Chondrocyte (in vitro differentiated cells): ENCODE measurements at places on chromosomes 4 and X. TPM values are rescaled to one million over a fixed set of nuclear protein-coding genes. Genes with fewer than 3 reads are reported as not detected.

Gene MAGEA9B
- total RNA-seq, result not detected in 3 replicates

Gene CC2D2A
- 18.6 to 31.5 TPM (median 19.2 TPM) in 3 replicates for total RNA-seq

DNA sequence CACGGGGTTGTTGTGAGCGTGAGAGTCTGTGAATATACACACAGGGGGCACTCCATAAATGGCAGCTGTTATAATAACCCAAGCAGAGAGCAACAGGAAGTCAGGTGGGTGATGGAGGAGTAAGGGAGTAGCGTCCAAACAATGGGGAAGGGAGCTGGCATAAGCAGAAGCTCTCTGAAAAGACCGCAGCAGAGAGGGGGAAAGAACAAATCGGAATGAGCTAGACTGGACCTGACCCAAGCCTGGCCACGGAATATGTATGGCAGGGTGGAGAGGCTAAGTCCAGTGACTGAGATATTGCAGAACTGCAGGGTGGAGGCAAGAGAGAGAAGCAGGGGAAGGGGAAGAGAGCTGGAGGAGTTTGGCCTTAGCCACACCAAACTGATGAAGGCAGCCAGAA, 6.5 kb upstream of the GJB1 start:
- H3K27ac ChIP-seq, result no peak overlapping the region
- H3K4me3 ChIP-seq, result no peak overlapping the region
- no peak for DNase-seq

DNA sequence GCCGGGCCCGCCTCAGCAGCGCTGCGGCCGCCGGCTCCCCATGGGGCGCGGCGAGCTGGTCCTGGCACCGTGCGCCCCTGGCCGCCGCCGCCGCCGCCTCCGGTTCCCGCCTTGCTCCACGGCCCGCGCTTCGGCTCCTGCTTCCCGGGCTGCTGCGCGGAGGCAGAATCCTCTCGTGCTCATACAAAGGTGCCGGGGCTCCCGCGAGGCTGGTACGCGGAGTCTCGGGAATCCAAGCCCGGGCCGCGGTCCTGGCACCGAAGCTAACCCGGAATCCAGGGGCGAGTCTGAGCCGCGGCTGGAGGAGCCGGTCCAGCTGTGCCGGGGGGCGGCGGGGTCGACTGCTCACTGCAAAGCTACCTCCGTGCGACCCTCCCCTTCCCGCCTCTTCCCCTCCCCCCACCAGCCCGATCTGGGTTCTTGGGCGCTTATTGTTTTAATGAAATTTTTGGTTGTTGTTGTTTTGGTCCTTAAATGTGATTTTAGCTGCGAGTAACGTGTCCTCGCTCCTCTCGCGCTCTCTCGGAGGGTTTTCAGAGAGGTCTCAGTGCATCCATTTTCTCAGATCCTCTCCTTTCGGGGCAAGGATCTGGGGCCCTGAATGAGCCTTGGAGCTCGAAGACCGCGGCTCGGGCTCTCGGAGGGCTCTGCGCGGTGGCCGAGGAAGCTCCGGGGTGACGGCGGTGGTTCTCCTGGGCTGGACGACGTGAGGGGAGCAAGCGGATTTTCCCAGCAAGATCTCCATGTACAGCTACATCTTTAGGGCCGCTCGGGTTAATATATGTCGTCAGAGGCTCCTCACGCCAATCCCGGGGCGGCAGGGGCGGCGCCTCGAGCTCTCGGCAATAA, at the start of gene HAND2:
HAND2 (minus strand) TSS at position 753 of the 849 bp plus-strand sequence. CDS start 940 bp downstream, outside the sequence.
- H3K27ac ChIP-seq, result no peak within 1 kb of the TSS
- peaks cover 8% of the 10 kb centered on the region for H3K36me3 ChIP-seq
- DNase-seq, result no peak
- peaks cover 14% of the 10 kb centered on the region for H3K4me1 ChIP-seq

DNA sequence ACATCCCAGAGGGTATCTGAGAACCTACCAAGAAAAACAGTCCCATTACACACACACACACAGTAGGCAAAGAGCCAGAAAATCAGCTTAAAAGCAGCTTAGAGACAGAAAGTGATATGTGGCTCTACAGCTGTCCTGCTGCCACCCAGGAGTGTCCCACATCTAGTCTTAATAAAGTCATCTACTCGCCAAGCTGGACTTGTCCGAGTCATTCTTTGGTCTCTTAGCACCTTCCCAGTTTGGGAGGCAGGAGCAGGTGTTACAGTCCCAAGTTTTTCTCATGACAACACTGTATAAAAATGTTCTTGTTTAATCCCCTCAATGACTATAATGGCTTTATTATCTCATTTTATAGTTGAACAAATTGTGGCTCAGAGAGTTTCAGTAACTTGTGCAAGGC, 252.5 kb upstream of the CASK start:
- no peak overlapping the region for H3K27ac ChIP-seq
- no peak for DNase-seq
- no peak overlapping the region for H3K4me3 ChIP-seq
- H3K4me1 ChIP-seq, result no peaks in the 10 kb centered on the region
- H3K36me3 ChIP-seq, result no peaks in the 10 kb centered on the region
- H3K27me3 ChIP-seq, result peaks cover 6% of the 10 kb centered on the region

DNA sequence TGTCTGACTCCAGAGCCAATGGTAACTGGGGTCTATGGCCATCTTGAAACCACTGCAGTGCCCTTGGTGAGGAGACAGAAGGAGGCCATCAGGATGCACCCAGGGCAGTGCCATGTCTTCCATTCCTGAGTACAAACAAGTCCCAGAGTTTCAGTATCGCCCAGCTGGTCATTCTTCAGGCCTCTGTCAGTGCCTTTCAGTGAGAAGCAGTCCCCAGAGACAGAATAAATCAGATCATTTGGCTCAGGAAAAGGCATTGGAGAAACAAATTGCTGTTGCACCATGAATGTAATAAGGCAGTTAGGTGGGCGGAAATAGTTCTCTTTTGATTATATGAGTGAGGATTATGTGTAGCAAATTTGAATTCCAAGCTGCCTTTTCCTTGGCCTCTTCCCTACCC, 21.3 kb downstream of the ADGRG4 start:
- no peaks in the 10 kb centered on the region for H3K36me3 ChIP-seq
- no peaks in the 10 kb centered on the region for H3K27me3 ChIP-seq
- no peak overlapping the region for H3K27ac ChIP-seq
- no peak overlapping the region for H3K4me3 ChIP-seq

DNA sequence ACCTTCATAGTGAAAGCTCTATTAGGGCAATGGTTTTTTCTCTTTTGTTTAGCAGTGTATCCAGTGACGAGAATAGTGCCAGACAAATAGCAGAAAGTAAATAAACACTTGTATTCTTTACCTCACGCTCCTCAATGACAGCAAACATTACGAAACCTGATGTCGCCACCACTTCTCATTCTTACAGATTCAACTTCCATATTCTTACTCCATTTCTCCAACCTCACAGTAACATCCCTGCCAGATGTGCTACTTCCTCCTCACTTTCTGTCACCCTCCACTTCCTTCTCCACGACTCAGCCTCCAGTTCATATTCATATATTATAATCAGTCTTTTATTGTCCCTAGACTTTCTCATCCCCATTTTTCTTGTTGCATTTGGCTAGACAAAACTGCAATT, 1956.2 kb upstream of the AGA start:
- H3K4me3 ChIP-seq, result no peak overlapping the region
- DNase-seq, result no peak
- H3K27ac ChIP-seq, result no peak overlapping the region
- no peaks in the 10 kb centered on the region for H3K4me1 ChIP-seq
- H3K27me3 ChIP-seq, result peaks cover under 1% of the 10 kb centered on the region
